ENCODE measurements at places on chromosomes 3 and 15.

- no peak for DNase-seq
These were observed 30.2 kb upstream of the IREB2 start for GRCh38 chr15:78407608-78408354.

DNA sequence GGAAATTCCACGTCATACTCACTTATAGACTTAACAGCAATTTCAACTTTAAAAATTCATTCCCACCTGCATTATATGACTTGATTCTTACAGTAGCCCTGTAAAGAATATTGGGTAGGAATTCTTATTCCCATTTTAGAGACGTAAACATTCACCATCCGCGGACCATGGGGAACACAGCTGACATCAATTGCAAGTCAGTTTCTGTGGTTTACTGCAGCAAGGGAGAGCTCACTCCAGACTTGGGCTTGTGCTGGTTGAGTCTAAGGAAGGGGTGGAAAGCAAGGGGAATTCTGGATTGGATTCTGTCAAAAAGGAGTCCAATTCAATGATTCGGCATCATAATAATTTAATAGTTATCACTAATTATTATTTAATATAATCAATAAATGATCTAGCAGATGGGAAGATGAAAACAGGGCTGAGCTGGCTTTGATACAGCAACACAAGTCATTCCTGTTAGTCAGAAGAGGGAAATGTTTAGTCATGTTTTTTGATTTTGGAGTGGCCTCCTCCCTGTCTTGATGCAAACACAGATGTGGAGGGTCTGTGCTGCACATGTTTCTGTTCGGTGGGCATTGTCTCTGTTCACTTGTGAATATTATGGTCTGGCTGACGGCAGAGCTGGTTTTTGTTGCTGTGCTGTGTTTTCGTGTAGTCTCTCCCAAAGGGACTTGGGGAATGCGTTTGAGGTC, 9.7 kb downstream of the LIPC start:
- DNase-seq: no peak

- no peak for DNase-seq
These were observed 42.1 kb upstream of the BHLHE40 start for GRCh38 chr3:4936982-4937614.

- DNase-seq: no peak
These were observed 133.9 kb downstream of the CCNL1 start for GRCh38 chr3:157026091-157026490.

DNA sequence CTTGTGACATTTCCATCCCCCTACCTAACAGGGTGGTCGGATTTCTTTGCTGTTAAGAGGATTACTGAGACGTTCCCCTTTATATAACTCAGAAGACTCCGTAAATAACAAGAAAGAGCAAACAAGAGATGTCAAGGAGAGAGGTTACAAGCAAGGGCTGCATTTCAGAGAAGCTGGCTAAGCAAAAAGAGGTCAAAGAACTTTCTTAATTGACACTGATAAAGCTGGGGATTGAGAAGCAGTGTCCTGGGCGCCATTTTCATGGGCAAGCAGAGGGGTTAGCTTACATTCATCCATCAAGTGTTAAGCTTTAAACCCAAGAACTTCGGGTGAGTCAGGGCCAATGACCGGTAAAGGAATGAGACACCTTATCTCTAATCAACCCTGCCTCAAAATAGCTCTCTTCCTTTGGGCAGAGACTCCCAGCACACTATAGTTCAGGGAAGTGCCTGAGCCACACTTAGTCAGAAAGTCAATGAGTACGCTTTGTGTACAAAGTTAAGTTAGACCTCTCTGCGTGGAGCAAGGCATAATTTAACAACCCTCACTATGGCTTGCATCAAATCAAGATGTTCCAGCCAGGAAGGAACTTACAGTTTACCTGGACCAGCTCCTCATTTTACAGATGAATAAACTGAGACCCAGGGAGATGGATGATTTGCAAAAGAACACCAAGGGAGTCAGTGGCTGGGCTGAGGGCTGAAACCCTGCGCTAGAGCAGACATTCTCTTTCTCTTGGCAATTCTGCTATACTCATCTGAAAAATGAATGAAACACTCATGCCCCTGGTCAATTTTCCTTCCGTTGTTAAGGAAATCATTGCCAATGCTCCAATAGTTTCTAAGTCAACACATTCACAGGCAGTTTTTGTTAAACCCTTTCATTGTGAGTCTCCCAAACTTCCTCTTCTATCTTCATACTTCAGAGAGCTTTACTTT, 44.6 kb downstream of the CCNL1 start:
- DNase-seq: no peak

- no peak for DNase-seq
These were observed 5.1 kb upstream of the EFCAB12 start for GRCh38 chr3:129433565-129433964.

GRCh38 chr3:168088106-168088720, 7.5 kb downstream of the GOLIM4 start:
- no peak for DNase-seq

DNA sequence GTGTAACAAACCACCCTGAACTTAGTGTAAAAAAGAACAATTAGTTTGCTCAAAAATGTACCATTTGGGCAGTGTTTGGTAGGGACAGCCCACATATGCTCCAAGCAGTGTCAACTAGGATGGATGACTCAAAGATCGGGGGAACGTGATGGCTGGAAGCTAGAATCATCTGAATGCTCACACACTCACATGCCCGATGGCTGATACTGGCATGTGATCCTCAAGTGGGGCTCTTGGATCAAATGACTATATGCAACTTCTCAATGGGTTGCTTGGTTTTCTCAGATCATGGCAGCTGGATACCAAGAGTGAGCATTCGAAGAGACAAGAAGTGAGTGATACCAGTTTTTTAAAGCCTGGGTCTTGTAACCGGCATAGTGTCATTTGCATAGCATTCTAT, 335.9 kb upstream of the KCNMB2 start:
- no peak for DNase-seq

DNA sequence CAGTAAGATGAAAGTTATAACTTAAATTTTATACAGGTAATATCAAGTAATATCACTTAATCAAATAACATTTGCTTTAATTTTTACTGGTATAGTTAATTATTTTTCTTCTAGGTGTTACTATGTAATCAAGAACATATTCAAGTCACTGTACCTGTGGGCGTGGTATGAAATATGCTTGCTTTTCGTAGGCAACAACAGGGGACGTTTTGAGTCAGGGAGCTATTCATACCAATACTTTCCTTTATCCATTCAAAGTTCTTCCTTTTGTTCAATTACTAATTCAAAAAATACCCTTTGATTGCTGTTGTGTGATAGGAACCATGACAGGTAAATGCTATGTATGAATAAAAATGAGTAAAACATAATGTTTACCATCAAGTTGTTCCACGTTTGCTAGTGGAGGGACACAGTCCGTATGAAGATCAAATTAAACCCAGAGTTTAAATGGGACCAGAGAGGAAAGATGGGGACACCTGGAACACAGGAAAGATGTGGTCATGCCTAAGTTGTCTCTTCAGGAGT, 654.0 kb upstream of the KCNMB2 start:
- no peak for DNase-seq

DNA sequence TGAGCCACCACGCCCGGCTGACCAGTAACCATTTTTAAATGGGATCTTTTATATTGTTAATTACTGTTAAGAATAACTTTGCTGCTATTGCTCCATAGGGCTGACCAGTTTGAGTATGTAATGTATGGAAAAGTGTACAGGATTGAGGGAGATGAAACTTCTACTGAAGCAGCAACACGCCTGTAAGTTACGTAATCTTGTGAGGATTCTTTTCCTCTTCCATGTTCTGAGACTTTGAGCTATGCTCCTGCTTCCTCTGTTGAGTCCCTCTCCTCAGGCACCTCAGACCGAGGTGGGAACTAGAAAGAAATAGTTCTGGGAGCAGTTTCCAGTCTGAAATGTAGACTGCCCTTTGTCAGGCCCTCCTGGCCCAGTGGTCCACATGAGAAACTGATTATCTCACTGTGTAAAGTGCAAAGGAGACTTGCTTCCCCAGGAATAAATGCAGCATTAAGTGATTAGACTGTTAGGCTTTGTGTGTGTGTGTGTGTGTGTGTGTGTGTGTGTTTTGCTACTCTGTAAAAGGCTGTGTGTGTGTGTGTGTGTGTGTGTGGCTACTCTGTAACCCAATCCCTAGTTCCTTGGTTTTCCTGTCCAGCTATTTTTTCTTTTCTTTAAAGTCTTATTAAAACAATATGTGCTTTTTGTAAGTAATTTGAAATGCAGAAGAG, 5.2 kb downstream of the POLR2H start:
- no peak for DNase-seq

GRCh38 chr3:171838218-171838720, 4.9 kb upstream of the TMEM212 start:
- DNase-seq: no peak

DNA sequence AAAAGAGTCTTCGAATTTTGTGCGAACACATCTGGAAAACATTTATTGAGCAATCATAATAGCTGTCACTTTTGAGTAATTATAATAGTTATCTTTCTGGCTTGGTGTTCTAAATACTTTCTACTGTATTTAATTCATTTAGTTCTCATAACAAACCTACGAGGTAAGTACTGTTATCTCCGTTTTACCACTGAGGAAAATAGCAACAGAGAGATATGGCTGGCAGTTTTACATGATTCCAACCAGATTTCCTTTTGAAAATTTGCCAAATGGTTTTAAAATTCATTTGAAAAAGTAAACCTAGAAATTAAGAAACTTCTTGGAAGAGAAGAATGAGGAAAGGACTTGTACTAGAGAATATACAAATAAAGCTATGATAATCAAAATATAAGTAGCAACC, 37.3 kb upstream of the MGA start:
- no peak for DNase-seq

All from stimulated activated naive CD8-positive, alpha-beta T cell treated with anti-CD3 and anti-CD28 coated beads, Interleukin-15, Interleukin-2, amounts not matched to agents 100 U/mL and 50 U/mL, for 24 hours (primary cell).